ENCODE measurements at places on chromosomes 11 and 22. TPM values are rescaled to one million over a fixed set of nuclear protein-coding genes. Genes with fewer than 3 reads are reported as not detected.

The TPH1 gene
- total RNA-seq, result not detected

The P2RX6 gene
- 17.8 TPM for total RNA-seq

The BARX2 gene
- total RNA-seq, result not detected

The TRPM5 gene
- total RNA-seq, result not detected

The PHLDA2 gene
- total RNA-seq, result 4.1 TPM

DNA sequence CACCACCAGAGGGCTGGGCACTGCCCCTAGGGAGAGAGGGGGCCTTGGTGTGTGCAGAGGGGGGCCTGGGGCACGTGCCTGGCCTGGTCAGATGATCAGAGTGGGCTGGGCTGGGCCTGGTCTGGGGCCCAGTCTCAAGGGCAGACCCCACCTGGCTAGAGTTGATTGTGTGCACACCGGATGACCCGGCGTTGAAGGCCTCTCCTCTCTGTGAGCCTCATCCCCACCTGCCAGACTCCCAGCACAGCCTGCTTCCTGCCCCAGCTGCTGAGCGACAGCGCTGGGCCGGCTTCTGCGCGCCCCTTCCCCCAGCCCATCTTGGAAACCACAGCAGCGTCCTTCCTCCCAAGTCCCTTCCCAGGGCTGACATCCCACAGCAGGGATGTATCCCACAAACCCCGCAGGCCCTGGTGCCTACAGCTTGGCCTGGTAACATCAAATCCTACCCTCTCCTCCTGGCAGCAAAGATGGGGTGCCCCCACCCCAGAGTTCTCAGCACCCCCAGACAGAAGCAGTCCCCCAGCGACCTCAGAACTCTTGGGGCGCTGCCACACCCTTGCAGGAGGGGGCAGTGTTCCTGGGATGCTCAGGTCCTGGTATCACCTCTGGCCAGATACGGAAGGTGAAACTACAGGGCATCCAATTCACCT is 11.0 kb upstream of the TSSC4 start:
- peak overlapping the region; percentile 29 for H3K27ac ChIP-seq
- no peak overlapping the region for H3K4me3 ChIP-seq
- DNase-seq, result no peak
- H3K36me3 ChIP-seq, result peaks cover 35% of the 10 kb centered on the region

DNA sequence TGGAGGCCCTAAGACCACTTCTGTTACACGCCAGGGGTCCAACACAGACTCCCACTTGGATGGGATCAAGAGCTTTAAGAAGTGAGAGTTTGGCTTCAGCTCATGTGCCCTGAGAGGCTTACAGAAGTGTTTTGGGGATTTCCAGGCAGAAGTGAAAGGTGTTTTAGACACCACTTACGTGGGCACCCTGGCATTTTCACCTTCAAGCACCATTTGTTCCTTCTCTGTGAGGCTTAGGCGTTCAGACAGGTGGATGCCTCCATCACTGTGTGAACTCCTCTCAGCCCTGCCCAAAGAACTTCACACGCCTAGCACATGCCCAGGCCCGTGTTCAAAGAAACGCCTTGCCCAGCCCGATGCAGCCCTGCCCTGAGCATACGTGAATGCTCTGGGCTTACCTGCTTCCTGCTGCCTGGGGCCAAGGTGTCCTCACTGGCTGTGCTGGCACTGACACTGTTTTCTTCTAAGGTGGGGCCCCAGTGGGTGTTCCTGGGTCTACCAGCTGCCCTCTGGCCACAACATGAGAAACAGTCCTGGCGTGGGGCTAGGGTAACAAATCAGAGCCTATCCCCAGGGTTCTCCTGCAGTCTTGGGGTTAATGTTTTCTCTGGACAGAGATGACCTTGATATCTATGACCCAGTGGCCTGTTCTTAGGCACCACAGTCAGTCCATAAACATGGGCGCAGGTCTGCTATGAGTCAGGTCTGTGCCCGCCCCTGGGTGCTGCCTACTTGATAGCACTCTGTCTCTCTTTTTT is 34.0 kb downstream of the AMPD3 start:
- no peak overlapping the region for H3K4me3 ChIP-seq
- no peaks in the 10 kb centered on the region for H3K27me3 ChIP-seq
- H3K27ac ChIP-seq, result no peak overlapping the region
- peaks cover 3% of the 10 kb centered on the region for H3K36me3 ChIP-seq

GRCh38 chr11:133687781-133688180 is 155.5 kb upstream of the OPCML start:
- no peak overlapping the region for H3K4me3 ChIP-seq
- H3K27ac ChIP-seq, result no peak overlapping the region
- no peaks in the 10 kb centered on the region for H3K36me3 ChIP-seq
- no peaks in the 10 kb centered on the region for H3K4me1 ChIP-seq
- no peaks in the 10 kb centered on the region for H3K27me3 ChIP-seq

- peaks cover 33% of the 10 kb centered on the region for H3K4me1 ChIP-seq
- no peak overlapping the region for H3K4me3 ChIP-seq
- DNase-seq, result no peak
- H3K36me3 ChIP-seq, result peaks cover 1% of the 10 kb centered on the region
- H3K27me3 ChIP-seq, result no peaks in the 10 kb centered on the region
Observed at GRCh38 chr11:122195790-122196189, 79.8 kb upstream of the BLID start.

DNA sequence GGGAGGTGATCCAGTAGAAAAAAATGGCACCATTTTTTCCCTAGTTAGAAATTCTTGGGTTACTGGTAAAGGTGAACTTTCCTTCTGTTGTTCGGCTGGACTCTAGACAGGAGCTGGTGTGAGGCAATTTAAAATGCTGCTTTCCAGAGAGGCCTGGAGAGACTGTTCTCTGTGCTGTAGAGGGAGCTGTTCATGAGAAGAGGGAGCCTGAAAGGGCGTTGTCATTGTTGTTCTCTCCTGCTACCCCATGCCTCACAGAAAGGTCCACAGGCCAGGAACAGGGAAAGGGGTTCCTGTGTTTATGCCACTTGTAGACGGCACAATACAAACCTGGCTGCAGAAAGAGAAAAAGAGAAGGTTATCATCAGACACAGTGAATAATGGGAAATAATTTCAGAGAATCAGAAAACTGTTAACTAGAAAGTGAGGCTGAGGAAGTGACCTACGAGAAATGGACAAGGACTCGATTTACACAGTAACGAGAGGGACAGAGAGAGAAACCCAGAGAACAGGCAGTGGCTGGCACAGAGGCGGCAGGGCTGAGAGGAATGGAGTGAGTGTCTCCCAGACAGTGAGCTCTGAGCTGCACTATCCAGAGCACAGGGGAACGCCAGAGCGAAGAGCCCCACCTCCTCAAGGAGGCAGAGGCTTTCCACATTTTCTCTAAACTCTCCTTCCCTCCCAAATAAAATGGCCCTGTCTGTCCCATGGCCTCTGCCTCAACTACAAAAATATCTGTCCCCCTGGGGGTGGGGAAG is 109.2 kb downstream of the RRM1 start:
- no peak overlapping the region for H3K4me3 ChIP-seq
- no peak overlapping the region for H3K27ac ChIP-seq
- no peaks in the 10 kb centered on the region for H3K36me3 ChIP-seq
- H3K4me1 ChIP-seq, result no peaks in the 10 kb centered on the region

GRCh38 chr11:19076744-19077589 is 16.4 kb upstream of the MRGPRX2 start:
- no peak overlapping the region for H3K27ac ChIP-seq
- DNase-seq, result peak; percentile 16
- no peaks in the 10 kb centered on the region for H3K27me3 ChIP-seq
- peaks cover 3% of the 10 kb centered on the region for H3K4me1 ChIP-seq

DNA sequence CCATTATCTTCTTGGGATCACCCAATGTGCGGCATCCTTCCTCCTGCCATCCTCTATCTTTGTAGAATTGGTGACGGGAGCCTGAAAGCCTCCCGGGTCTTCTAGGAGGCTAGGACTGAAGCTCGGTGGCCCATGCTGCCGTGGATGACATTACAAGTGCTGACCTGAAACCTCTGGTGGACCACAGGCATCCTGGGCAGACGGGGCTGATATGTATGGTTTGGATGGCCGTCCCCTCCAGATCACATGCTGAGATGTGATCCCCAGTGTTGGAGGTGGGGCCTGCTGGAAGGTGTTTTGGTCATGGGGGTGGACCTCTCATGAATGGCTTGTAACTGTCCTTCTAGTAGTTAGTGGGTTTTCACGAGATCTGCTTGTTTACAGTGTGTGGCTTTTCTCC is 1525.8 kb downstream of the BRD1 start:
- H3K27me3 ChIP-seq, result no peaks in the 10 kb centered on the region
- no peaks in the 10 kb centered on the region for H3K4me1 ChIP-seq
- no peak for DNase-seq

- H3K27ac ChIP-seq, result no peak overlapping the region
- peaks cover 2% of the 10 kb centered on the region for H3K36me3 ChIP-seq
- no peak overlapping the region for H3K4me3 ChIP-seq
Observed at GRCh38 chr22:40829131-40829530, 10.0 kb upstream of the SLC25A17 start.

GRCh38 chr11:34284156-34284555 is 73.7 kb downstream of the ABTB2 start:
- H3K4me1 ChIP-seq, result no peaks in the 10 kb centered on the region
- H3K27me3 ChIP-seq, result no peaks in the 10 kb centered on the region
- DNase-seq, result no peak
- no peaks in the 10 kb centered on the region for H3K36me3 ChIP-seq
- no peak overlapping the region for H3K27ac ChIP-seq
- H3K4me3 ChIP-seq, result no peak overlapping the region

- no peaks in the 10 kb centered on the region for H3K36me3 ChIP-seq
- H3K4me3 ChIP-seq, result no peak overlapping the region
- no peaks in the 10 kb centered on the region for H3K27me3 ChIP-seq
- no peak for DNase-seq
- H3K4me1 ChIP-seq, result no peaks in the 10 kb centered on the region
Observed at GRCh38 chr11:118462178-118462577, 25.9 kb downstream of the KMT2A start.

DNA sequence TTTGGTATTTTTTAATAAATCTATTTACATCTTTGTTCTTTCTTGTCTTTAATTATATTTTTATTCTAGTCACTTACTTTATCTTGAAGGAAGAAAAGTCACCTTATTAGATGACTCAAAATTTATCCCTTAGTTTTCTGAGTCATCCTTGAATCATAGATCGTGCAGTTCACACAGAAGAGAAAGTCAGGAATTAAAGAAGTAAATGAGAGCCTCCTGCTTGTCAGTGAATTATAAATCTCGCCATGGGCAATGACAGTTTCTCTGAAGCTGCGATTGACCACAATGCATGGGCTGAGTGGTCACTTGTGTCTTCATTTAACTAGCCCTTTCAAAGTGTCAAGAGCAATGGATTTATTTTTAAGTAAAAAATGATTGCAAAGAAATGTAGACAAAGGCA is 91.2 kb downstream of the LUZP2 start:
- peak; percentile 52 for DNase-seq
- H3K27me3 ChIP-seq, result no peaks in the 10 kb centered on the region
- H3K27ac ChIP-seq, result no peak overlapping the region
- H3K36me3 ChIP-seq, result no peaks in the 10 kb centered on the region
- no peak overlapping the region for H3K4me3 ChIP-seq
- H3K4me1 ChIP-seq, result peaks cover 2% of the 10 kb centered on the region

DNA sequence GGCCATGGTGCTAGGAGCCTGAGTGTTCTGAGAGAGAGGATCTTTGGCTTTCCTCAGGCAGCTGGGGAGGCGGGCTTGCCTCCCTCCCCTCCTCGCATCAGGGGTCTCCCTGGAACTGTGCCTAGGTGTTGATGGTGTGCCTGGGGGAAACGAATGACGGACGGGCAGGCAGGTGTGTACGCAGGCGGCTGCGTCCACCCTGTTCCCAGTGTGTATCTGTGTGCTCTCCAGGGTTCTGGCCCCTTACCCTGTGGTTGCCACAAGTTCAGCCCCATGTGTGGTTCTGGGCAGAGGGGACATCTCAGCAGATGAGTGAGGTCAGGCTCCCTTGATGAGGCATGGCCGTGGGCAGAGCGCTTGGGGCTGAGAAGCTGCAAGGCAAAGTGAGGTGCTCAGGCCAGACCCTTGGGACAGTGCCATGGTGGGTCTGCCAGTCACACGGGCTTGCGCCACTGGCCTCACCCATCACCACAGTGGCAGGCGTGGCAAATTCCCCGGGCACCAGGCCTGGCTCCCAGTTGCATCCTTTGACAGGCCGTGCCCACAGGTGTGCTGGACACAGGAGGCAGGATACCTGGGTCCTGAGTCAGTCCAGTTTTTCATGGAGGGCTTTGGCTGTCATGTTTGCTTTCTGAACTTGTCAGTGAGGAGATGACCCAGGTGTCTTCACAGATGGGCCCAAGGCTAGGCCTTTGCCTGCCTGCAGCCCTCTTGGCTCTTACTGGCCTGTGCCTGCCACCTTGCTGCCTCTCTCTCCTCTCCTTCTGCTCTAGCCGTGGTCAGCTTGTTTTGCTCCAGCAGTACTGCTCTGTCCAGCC is 27.3 kb downstream of the GNAZ start:
- H3K4me1 ChIP-seq, result no peaks in the 10 kb centered on the region
- no peak overlapping the region for H3K27ac ChIP-seq
- H3K27me3 ChIP-seq, result no peaks in the 10 kb centered on the region
- H3K36me3 ChIP-seq, result no peaks in the 10 kb centered on the region
- H3K4me3 ChIP-seq, result no peak overlapping the region

DNA sequence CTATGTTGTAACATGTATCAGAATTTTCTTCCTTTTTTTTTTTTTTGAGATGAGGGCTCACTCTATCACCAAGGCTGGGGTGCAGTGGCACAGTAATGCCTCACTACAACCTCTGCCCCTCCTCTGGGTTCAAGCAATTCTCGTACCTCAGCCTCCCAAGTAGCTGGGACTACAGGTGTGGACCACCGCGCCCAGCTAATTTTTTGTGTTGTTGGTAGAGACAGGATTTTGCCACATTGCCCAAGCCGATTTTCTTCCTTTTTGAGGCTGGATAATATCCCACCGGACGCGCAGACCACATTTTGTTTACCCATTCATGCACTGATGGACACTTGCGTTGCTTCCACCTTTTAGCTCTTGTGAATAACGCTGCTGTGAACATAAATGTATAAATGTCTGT is 97.0 kb downstream of the BRD1 start:
- H3K27ac ChIP-seq, result no peak overlapping the region
- no peaks in the 10 kb centered on the region for H3K4me1 ChIP-seq
- no peak for DNase-seq
- H3K36me3 ChIP-seq, result no peaks in the 10 kb centered on the region
- H3K27me3 ChIP-seq, result no peaks in the 10 kb centered on the region

DNA sequence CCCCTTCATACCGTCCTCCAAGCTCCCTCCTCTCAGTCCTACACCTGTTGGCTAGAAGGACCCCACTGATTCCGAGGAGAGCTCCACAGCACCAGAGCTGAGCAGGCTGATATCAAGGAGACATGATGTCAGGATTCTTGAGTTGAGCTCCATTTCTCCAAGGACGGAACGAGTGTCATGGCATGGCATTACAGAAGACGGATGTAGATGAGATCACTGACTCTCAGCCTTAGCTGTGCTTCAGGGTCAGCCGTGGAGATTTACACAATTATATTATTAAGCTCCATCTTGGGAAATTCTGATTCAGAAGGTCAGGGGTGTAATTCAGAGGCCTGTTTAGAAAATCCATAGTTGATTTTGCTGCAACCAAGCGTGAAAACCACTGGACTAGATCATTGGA is 428.9 kb upstream of the B3GAT1 start:
- no peaks in the 10 kb centered on the region for H3K36me3 ChIP-seq

DNA sequence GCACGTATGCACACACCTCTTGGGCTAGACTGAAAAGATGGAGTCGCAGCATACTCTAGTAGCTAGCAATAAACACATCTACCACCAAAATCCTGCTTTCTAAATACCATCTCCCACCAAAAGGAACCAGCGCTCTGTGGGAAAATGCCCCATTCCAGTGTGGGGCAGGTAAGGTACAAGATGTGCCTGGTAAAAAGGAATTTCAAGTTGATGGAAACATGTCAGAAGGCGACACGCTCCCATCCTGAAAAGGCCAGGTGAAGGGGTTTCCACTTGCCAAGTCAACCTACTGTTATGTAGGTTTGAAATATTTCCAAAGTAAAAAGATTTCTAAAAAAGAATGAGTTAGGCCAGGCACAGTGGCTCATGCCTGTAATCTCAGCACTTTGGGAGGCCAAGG is 8.8 kb downstream of the DGCR2 start:
- H3K4me1 ChIP-seq, result no peaks in the 10 kb centered on the region
- no peaks in the 10 kb centered on the region for H3K36me3 ChIP-seq
- no peak for DNase-seq
- H3K4me3 ChIP-seq, result no peak overlapping the region
